ENCODE measurements at places on chromosomes 6 and 20.

GRCh38 chr20:25015986-25016385 is 23.4 kb upstream of the APMAP start:
- DNase-seq, result no peak

DNA sequence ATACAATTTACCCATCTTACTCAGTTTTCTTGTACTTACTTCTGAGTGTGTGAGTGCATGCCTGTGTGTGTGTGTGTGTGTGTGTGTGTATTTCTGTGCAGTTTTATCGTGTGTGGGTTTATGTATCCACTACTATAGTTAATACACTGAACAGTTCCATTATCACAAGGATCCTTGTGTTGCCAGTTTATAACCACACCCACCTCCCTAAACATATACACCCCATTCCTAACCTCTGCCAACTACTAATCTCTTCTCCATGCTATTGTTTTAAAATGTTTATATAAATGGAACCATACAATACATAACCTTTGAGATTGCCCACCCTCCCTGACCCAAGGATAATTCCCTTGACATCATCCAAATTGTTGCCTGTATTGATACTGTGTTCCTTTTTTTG is 18.7 kb downstream of the POFUT1 start:
- DNase-seq, result no peak

- no peak for DNase-seq
Measured at GRCh38 chr6:155504848-155505607, 49.4 kb upstream of the NOX3 start.

DNA sequence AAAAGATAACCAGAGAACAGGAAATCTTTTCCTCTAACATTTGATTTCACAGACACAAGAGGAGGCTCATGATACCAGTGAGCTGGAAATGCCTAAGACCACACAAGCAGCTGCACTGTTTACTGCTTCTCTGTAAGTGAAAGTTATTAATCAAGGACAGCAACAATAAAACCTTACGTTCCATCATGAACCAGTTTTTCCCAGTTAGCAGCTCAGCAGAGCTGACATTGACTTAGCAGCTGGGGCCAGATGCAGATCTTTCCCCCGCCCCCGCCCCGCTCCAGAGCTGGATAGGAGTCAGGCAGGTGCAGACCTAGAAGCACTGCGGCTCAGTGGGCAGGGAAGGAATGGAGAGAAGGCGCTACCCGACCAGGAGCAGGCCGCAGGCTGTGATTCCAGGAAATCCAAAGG is 275.2 kb downstream of the GMDS start:
- no peak for DNase-seq

- DNase-seq, result peak; percentile 1
Measured at GRCh38 chr6:146028252-146028795, 538 bp upstream of the GRM1 start.

GRCh38 chr6:137550535-137550934 is 56.3 kb upstream of the OLIG3 start:
- no peak for DNase-seq

GRCh38 chr6:138571585-138572166 is 72.4 kb upstream of the NHSL1 start:
- DNase-seq, result no peak

- no peak for DNase-seq
Measured at GRCh38 chr6:104908031-104908887, 48.5 kb upstream of the HACE1 start.

DNA sequence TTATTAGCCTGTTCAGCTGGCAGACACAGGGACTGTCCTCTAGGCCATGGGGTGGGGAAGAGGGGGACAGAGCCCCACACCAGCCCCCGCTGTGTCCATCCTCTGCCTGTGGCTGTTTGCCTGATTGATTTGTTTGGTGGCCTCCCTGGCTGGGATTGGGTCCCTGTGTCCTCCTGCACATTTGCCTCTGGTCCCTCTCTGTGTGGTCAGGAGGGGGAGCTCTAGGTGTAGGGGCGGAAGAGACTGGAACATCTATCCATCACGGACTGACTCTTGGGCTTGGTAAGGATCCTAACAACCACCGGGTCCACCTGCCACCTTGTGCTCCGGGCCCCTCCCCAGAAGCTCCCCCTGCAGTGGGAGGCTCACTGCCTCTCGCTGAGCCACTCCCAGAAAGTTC is 38.4 kb upstream of the CCDC167 start:
- no peak for DNase-seq

DNA sequence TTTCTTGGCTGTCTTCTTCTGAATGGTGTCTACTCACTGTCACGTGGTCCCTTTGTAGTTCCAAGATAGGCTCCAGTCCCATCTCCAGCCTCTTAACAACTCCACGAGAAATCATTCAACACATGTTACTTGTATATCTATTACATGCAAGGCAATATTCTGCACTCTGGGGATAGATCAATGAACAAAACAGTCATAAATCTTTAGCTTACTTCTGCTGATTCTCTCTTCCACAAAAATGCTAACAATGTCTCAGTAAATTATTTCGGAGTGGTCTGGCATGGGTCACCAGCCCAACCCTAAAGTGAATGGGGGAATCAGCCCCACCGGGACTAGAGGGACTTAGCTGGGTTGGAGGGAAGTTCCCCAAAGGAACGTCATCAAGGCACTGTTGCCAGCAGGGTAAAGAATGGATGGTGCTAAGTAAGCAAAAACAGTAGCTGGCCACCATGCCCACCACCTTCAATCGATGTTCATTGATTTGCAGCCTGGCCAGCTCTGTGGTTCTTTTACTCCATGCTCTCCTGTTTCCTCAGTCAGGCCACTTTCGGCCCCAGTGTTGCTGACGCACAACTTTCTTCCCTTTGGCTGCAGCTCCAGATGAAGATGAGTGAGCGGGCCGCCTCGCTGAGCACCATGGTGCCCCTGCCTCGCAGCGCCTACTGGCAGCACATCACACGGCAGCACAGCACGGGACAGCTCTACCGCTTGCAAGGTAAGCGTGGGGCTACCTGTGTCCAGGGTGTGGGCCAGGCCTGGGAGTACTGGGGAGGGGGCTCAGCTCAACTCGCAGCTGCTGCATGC is 167.7 kb downstream of the DOK5 start:
- DNase-seq, result no peak

DNA sequence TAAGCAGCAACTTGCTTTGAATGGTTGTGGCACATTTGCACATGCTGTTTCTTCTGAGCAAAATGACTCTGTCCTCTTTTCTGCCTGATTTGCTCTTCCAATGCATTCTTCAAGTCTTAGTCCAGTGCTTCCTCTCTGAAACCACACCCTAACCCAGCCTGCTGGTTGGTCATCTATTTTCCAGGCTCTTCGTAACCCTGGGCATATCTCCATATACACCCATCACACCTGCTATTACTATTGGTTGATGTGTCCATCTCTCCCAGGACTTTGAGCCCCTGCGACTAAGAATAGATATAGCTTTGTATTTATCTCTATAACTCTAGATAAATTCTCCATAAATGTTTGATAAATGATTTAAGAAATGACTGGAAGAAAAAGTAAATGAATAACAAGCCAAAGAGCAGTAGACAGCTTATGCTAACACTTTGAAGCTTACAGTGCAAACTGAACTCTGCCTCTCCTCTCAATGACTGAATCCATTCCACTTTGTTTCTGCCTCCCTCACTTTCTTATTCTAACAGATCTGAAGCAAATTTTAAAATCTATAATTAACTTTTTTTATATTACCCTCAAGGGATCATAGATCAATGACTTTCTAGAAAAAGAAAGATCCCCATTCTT is 59.7 kb upstream of the NT5E start:
- DNase-seq, result no peak

DNA sequence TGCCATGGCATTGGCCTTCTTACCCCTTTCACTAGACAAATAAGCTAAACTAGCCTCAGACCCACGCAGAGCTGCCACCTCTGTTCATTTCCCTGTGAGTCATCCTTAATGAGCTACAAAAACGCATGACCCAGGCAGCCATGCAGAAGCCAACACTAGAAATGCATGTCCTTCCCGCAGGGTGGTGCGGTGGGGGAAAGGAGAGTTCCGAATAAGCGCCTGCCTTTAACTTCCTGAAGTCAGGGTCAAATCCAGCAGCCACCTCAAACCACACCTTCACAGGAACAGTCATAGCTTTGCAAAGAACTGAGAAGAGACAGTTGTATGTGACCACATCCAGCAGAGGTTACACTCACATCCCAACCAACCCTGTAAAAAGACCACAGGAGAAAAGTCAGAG is 40.4 kb downstream of the IRF4 start:
- peak; percentile 53 for DNase-seq

DNA sequence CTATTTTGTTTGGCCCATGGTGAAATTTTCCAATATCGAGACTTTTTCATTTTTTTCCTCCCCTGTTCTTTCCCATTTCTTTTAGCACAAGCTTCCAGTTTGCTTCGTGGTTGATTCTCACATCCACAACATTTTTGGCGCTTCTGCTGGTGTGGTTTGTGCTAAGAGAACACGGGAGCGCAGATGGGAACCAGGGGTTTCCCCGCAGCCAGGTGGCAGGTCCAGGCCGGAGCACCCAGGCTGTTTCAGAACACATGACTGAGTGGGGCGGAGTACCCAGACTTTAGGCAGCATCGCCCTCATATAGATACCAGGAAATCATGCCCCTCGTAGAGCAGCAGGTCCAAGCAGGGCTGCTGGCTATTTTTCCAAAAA is 58.0 kb downstream of the SYTL3 start:
- no peak for DNase-seq

DNA sequence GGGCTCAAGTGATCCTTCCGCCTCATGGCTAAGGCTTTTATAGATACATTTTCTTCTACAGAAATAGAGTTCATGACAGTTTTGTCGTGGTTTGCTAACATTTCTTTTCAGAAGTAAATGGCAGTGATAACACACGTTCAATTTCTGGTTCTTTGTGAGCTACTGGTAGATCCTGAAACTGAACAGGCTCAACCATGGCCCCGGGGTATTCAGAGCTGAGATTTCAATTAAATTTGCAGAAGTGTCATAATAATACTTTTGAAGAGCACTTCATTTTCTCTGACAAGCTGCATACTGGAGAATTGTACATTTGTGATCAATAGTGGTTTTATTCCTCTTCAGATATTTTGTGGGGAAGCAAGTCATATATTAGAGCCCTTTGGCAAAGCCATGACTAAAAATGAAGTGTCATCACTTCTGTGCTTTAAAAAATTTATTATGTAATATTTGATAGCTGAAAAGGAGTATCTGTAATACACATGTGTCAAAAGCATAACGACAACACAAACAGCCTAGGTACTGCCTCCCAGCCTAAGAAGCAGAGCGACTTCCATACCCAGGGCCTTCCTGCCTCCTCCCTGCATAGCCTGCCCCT is 84.3 kb upstream of the SCP2D1 start:
- no peak for DNase-seq

DNA sequence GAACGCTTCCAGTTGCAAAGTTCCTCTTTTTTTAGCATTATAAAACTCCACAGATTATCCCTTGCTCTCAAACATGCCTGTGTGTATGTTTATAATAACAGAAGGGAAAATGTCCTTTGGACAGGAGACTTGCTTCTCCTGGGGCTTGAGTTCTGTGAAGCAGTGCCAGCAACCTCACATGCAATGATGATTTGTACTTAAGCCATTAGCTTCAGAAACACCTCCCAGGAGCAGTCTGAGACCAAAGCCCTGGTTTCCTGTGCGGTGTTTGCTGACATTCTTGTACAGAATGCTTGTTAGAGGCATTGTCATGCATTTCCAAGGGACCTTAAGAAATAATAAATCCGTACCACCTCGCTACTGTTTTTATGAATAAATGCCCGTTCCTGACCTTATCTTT is 752.8 kb downstream of the CBLN4 start:
- no peak for DNase-seq

- no peak for DNase-seq
Measured at GRCh38 chr20:42441864-42442331, 747.8 kb downstream of the PTPRT start.

DNA sequence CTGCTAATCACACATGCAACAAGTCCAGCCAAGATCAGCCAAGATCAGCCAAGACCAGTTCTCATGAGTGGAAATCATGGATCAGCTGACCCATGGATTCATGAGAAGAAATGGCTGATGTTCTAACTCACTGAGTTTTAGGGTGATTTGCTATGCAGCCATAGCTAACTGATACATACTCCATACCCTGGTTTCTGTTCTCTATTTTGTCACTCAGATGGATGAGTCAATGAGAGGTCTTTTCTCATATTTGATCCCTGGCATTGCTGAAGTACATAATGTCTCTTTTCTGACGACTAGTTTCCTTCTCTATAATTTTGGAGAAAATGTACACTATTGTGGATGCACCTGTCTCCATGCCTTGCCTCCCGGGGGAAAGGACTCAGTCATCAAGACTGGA is 118.4 kb upstream of the LY86 start:
- DNase-seq, result no peak

- no peak for DNase-seq
Measured at GRCh38 chr20:7291323-7291943, 523.9 kb downstream of the BMP2 start.

DNA sequence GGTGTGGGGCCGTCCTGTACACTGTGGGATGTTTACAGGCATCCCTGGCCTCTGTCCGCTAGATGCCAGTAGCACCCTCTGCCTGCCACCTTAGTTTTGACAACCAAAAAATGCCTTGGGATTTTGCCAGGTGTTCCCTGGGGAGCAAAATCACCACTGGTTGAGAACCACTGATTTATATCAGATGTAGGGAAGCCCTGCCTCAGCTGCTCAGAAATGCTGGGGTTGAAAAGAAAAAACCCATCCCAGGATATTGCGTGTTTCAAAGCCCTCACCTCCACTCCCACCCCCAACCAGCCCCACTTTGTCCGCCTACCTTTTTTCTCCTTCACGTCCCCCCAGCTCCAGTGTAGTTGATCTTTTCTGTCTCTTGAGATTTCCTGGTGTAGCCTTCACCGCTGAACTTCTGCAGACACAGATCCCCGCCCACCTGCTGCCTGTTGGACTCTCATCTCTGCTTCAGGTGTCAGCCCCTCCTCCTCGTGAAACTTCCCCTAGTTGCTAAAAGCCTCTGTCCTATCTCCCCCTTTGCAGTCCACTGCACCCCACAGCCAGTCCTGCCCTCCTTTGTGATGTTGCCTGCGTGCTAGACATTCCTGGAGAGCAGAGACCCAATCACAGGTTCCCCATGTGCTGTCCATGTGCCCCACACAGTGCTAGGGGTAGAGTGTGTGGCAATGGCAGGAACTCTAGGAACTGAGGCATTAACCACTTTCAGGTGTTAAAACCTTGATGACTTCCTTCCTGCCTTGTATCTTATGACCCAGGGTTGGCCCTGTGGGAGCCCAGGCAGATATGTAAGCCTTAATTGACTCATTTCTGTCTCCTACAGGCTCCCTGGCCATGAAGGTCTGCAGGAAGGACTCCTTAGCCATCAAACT is 98.9 kb downstream of the TBC1D7 start:
- peak; percentile 2 for DNase-seq

DNA sequence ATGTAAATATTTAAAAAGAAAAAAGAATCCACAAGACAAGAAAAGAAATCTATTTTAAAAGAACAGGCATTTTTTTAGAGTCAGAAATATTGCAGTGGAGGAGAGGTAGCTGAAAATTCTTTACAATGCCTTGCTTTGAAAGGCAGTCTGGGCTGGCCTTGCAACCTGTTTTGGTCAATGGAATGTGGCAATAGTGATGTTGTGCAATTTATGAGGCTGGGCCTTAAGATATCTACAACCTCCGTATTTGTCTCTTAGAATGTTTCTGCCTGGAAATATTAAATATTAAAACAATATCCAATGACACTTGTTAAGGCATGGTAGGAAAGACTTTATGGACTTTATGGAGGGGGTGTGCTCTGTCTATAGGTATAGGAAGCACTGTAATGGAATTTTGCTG is 14.8 kb upstream of the SCGN start:
- no peak for DNase-seq
